Spinal cord (tissue), 10 donors: ENCODE measurements at places on chromosomes 4 and X.

GRCh38 chrX:45592101-45592500 is 391.4 kb upstream of the DIPK2B start:
- no peak for DNase-seq

GRCh38 chr4:30770049-30770549 is 49.9 kb downstream of the PCDH7 start:
- no peak for DNase-seq

- DNase-seq = no peak
Observed at GRCh38 chr4:27082776-27083175, 222.1 kb downstream of the STIM2 start.

- DNase-seq = no peak
Observed at GRCh38 chrX:150482537-150483206, 85.7 kb upstream of the MTM1 start.

- peak; percentile 97 for DNase-seq
Observed at GRCh38 chr4:10018818-10019461, 2.4 kb downstream of the SLC2A9 start.

DNA sequence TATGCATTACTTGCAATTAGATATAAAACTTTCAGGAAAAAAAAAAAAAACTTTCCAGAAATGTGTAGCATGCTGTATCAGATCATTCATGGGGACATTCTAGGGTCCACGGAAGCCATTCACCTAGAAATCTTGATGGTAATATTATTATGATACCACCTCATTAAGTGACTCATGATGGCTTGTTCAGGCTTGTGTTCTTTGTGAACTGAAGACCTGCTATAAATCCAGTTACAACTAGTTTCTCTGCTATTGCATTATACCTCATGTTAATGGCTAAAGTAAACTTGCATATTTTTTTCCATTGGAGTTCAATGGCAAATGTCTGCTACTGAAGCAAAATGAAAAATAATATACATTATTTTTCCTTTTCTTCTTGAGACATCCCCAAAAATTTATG is 35.3 kb upstream of the PTPN13 start:
- no peak for DNase-seq

- DNase-seq = no peak
Observed at GRCh38 chr4:15719506-15719905, 16.6 kb downstream of the BST1 start.

- DNase-seq = no peak
Observed at GRCh38 chr4:83625821-83626220, 89.9 kb downstream of the GPAT3 start.

DNA sequence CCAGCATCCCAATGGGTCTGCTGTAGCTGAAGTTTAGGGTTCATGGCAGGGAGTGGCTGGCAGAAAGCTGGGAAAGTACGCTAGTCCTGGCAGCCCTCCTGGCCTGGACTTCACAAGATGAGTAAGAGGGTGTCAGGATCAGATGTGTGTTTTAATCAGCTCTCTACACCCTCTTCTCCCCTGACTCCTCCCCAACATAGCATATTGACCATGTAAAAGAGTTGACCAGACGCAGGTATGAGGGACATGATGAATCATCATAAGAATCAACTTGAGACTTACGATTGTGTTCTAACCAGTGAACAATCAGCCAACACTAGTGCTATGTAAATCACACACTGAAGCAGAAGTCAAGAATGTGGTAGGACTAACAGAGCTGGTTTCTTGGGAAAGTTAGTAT is 5.3 kb downstream of the SOWAHB start:
- DNase-seq = no peak

- DNase-seq = peak; percentile 13
Observed at GRCh38 chrX:106874075-106874474, 29.1 kb downstream of the RIPPLY1 start.

DNA sequence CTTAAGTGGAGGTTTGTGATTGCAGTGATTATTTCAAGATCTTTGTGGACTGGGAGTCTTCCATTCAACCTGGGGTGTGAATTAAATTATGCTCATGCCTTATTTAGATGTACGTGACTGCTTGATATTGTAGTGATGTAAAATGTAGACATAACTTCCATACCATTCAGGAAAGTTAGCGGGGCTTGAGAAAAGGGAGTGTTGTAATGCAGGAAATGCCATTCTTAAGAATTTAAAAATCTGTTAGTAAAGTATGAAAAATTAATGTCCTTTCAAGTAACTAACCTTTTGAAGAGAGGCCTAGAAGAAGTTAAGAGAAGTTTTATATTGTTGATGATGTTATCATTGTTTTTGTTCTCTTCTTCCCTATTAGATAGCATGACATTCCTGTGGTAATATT is 318.2 kb downstream of the CCSER1 start:
- DNase-seq = no peak

- DNase-seq = no peak
Observed at GRCh38 chr4:95644417-95644816, 95.6 kb upstream of the UNC5C start.

DNA sequence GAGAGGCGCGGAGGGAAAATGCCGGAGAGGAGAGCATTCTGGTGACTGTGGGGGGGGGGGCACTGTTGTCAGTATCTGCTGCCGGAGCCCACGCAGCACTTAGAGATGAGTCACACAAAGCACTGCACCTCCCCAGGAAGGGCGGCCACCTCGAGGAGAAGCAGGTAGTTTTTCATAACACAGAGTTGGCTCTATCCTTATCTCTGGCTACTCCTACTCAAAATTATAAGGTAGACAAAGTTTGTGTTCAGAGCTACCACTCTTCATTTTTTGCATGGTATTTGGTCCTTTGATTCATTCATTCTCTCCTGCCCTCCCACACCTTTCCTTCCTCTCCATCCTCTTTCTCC is 76.2 kb upstream of the SCOC start:
- no peak for DNase-seq
